Osteocyte (in vitro differentiated cells): ENCODE measurements at places on chromosomes 13 and 19. TPM values are rescaled to one million over a fixed set of nuclear protein-coding genes. Genes with fewer than 3 reads are reported as not detected.

SIGLEC12 gene
- total RNA-seq: not detected in 2 replicates

SULT2A1 gene
- not detected in 2 replicates for total RNA-seq

GRCh38 chr13:66036636-66037035, 1193.5 kb downstream of the PCDH9 start:
- no peak for DNase-seq

DNA sequence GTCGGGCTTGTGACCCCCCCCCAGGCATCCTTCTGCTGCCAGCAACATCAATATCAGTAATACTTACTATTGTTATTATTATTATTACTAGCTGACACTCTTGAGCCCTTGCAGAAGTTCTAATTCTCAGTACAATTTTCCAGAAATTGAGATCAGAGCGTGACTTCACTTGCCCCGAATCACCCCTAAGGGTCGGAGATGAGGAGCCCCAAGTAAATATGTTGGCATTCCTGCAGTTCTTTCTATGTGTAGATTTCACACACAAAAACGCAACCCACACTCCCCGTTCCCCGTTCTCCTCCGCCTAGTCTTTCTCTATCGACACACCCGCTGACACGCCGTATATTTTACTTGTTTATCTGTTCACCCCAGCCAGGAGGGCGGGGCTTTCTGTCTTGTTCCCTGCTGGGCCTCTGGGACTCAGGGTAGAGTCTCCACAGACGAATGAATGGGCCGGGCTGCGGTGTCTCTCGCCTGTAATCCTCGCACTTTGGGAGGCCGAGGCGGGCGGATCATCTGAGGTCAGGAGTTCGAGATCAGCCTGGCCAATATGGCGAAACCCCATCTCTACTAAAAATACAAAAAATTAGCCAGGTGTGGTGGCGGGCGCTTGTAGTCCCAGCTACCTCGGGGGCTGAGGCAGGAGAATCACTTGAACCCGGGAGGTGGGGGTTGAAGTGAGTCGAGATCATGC, 14.7 kb downstream of the TLE5 start:
- DNase-seq: no peak

GRCh38 chr13:95087746-95088305, 213.4 kb downstream of the ABCC4 start:
- no peak for DNase-seq

DNA sequence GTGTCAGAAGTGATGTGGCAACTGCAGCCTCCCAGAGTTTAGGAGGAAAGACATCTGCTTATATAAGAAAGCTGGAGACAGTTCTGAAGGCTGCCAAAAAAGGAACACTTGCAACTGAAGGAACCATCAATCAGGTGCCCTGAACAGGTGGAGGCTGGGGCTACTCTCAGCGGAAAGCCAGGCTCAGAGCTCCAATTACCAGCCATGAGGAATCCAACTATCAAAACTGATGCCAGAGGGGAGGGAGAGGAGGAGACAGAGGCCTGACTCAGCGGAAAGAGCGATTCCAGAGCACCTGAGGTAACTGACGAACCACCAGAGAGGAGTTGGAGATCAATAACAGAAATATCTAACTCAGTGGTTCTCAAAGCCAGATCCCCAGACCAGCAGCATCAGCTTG, 24.3 kb downstream of the LEUTX start:
- no peak for DNase-seq

GRCh38 chr19:51514866-51515481, 13.4 kb upstream of the SIGLEC12 start:
- no peak for DNase-seq

GRCh38 chr19:45999653-46000121, 4.4 kb downstream of the CCDC61 start:
- no peak for DNase-seq

- DNase-seq: no peak
Measured at GRCh38 chr13:38223089-38223488, 126.6 kb upstream of the UFM1 start.

DNA sequence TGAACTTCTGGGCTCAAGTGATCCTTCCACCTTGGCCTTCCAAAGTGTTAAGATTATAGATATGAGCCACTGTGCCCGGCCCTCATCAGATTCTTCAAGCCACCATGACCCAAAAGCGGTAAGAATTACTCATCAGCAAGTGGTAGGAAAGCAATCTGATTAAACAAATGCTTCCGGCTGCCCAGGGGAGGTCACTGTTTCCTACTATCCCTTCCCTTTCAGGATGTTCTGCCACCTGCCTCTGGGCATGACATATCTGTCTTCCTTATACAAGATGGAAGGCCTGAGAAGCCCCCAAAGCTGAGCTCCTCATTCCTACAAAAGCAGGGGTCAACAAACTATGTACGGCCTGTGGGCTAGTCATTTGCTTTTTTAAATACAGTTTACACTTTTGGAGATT, 7.0 kb downstream of the ABHD8 start:
- DNase-seq: no peak
